ENCODE measurements at places on chromosomes 13 and 19.

DNA sequence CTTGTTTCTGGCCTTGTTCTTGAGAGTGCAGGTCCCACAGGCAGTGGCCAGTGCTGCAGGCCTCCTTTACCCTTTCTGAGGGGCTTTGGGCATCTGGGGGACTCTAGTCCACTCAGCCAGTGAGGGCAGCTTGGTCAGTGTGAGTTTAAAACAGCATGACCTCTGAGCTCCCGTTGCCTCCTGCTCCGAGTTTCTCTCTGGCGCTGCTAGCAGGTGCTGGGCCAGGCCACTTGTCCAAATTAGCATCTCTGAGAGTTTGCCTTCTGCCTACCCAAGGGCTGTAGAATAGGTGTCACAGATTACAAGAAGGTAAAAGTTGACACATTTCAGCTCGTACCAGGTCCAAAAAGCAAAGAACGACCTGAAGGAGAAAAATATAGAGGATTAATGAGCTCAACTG lies 105.9 kb downstream of the SIPA1L3 start:
- DNase-seq: no peak

GRCh38 chr13:32125751-32126150 lies 94.2 kb downstream of the FRY start:
- no peak for DNase-seq

GRCh38 chr13:43079392-43079931 lies 56.1 kb downstream of the DNAJC15 start:
- no peak for DNase-seq

GRCh38 chr19:2977746-2978138 lies 378 bp downstream of the TLE6 start:
- DNase-seq: no peak

DNA sequence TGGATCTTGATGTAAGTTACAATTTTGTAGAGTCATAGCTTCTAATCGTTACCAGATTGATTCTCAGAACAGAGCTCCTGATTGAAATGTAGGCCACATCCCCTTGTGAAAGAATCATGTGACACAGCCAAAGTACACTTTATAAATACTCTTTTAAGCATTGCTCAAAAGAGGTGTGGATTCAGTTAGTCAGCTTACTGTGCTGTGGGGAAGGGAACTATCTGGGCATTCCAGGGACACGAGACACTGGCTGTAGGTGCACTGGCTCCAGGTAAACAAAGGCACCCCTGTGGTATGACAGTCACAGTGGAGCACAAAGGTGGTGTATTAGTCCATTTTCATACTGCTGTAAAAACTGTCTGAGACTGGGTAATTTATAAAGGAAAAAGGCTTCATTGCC lies 222.8 kb downstream of the LIG4 start:
- no peak for DNase-seq

- DNase-seq: no peak
Observed at GRCh38 chr13:98598043-98598442, 21.1 kb upstream of the STK24 start.

- DNase-seq: peak; percentile 41
Observed at GRCh38 chr13:44921931-44922758, 67.1 kb downstream of the NUFIP1 start.

DNA sequence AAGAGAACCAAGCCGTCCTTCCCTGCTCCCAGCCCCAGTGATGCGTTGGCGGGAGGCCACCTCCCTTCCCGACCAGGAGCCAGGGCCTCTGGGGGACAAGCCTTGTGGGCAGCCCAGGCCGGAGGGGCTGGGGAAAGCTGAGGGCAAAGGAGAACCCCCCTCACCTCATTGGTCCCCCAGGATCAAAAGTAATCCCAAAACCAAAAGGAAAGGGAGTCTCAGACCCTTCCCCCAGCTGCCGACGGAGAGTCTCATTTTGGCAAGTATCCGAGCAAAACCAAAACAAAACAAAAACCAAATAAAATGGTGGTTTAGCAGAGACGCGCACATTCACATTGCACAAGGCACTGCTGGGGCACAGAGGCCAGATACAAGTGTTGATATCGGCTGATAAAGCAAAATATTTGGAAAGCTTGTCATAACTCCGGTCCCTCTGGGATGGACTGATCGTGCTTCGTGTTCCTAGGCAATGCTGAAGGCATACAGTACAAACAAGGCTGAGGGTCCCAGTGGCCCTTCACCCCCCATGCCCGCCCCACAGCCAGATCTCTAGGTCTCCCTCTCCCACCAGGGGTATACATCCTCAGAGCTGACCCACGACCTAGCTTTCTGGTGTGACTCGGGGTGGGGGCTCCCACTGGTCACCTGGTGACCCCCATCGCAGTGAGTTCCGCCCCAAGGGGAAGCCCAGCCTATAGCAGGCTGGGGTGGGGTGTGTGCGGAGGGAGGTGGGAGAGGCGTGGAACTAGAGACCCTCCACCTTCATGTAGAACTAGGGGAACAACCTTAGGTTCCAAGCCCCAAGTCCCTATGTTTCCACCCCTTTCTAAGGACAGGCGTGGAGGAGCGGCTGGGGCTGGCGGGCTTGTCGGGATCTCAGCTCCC lies 2.1 kb downstream of the CEBPA start:
- no peak for DNase-seq

DNA sequence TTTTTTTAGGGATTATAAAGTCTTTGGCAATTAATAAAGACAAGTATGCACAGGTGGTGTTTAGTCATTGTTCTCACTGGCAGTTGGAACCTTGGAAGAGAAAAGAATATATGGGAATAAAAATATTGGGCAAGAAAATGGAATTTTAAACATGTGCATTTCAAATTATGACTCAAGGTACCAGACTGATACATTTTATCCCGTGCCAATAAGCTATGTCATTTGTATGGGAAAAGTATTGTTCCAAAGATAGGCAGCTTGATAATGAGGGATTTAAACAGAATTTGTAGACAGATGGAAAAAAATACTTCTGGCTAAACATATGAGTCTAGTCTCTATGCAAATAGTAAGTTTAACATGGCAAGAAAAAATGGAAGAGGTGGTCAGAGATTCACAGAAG lies 169.5 kb upstream of the UFM1 start:
- no peak for DNase-seq

DNA sequence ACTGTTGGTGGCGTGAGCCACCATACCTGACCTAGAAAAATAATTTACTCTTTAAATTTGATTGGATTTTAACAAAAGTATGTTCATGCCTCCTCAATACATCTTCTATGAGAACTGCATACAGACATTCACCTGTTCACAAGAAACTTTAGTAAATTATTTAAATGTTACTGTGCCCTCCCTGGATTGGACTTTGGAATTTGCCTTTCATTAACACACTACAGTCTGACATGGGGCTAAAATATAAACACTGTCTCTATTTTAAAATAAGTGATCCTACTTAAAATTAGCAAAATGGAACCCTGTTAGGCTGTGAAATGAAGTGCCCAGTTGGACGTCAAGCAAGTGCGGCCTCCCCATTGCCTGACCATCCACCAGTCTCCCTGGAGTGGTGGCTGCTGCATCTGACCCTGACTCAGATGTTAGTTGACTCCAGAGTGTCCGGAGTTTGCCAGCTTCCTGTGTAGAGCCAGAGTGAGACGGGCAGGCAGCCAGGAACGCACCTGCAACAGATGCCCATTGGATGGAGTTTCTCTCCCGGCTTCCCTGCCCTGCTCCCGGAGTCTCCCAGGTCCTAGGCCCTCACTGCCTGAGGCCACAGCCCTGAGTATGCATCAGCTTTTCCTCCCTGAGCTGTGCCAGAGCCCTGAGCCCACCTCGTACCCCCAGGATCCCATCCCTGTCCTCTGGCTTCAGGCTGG lies 45.9 kb upstream of the ATP11A start:
- DNase-seq: peak; percentile 45
